ENCODE measurements at places on chromosomes 2 and 18.

DNA sequence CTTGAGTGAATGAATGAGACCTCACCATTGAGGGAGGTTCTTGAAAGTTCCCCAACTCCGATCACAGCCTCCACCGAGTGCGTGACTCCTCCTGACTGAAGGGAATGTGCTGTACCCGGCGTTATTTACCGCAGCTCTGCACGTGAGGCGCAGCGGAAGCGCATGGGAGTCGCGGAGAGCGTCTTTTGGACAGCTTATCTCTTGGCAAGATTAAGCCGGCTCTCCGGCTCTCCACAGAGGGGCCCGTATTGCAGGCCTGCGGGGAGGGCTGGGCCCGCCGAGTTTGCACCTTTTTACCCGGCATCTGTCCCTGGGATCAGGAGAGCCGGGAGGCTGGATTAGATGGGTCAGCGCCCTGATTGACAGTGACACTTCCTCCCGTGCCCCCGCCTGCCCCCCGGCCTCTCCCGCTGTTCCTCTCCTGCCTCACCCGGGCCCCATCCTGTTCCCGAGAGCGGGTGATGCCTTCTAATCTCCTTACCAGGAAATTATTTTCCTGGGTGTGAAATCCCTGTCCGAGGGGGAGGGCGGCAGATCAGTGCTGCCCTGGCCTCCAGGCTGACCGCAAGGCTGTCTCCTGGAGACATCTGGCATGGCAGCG lies 176.3 kb downstream of the INHBB start:
- no peak for DNase-seq

- DNase-seq = no peak
Measured at GRCh38 chr2:29202819-29203495, 87.7 kb downstream of the CLIP4 start.

- DNase-seq = no peak
Measured at GRCh38 chr2:53969285-53969967, 1.4 kb downstream of the PSME4 start.

GRCh38 chr18:43277164-43277600 lies at the start of gene SYT4:
Gene SYT4, minus strand, starts transcription at chr18:43277490. Its CDS starts 209 bp downstream, at chr18:43277281.
- DNase-seq = no peak

- no peak for DNase-seq
Measured at GRCh38 chr2:29382486-29382885, 267.3 kb downstream of the CLIP4 start.

- no peak for DNase-seq
Measured at GRCh38 chr2:3142210-3142609, 235.4 kb downstream of the EIPR1 start.

- no peak for DNase-seq
Measured at GRCh38 chr18:3998698-3999333, 456.3 kb downstream of the DLGAP1 start.

- DNase-seq = no peak
Measured at GRCh38 chr2:151241224-151241623, 20.4 kb downstream of the RBM43 start.

GRCh38 chr2:168662651-168663208 lies 139.7 kb upstream of the NOSTRIN start:
- DNase-seq = no peak

DNA sequence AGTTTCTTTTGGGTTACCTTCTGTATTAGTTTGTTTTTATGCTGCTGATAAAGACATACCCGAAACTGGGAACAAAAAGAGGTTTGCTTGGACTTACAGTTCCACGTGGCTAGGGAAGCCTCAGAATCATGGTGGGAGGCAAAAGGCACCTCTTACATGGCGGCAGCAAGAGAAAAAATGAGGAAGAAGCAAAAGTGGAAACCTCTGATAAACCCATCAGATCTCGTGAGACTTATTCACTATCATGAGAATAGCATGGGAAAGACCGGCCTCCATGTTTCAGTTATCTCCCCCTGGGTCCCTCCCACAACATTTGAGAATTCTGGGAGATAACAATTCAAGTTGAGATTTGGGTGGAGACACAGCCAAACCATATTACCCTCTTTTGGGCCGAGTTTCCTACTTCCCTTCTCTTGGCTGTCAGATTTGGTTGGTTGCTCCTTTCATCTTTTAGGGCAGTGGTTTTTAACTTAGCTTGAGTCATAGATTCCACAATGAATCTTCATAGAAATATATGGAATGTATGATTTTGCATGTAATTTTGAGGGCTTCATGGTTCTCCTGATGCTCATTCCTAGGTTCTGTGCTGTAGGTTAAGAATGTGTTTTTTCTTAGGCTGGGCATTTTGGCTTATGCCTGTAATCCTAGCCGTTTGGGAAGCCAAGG lies 44.2 kb downstream of the CEP192 start:
- DNase-seq = no peak

DNA sequence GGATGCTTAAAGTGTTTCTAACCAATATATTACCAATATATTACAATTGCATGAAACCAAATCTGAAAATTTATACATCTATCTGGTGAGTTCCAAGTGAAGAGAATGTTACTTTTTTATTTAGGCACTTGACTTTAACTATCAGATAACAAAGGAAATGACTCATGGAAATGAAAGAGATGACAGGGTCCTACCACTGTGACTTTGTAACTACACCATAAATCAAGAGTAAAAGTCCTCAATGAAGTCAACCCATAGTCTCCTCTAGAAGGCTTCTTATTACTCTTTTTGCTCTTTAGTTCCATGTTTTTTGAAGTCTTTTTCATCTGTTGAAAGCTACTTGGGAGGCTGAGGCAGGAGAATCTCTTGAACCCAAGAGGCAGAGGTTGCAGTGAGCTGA lies 545.0 kb upstream of the PIK3C3 start:
- DNase-seq = no peak

DNA sequence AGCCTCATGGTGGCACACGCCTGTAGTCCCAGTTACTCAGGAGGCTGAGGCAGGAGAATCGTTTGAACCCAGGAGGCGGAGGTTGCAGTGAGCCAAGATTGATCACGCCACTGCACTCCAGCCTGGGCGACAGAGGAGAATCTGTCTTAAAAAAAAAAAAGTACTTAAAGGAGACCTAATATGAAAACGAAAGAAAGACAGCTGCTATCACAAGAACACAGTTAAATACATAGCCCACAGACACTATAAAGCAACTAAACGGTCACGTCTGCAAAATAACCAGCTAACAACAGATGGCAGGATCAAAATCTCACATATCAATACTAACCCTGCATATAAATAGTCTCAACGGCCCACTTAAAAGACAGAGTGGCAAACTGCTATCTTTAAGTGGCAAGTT lies 43.9 kb upstream of the TACR1 start:
- no peak for DNase-seq

- DNase-seq = no peak
Measured at GRCh38 chr2:206986943-206987342, 47.6 kb downstream of the CPO start.

- DNase-seq = no peak
Measured at GRCh38 chr2:182291296-182291695, 135.5 kb downstream of the PDE1A start.

GRCh38 chr18:32264401-32264800 lies 74.6 kb downstream of the MEP1B start:
- no peak for DNase-seq

DNA sequence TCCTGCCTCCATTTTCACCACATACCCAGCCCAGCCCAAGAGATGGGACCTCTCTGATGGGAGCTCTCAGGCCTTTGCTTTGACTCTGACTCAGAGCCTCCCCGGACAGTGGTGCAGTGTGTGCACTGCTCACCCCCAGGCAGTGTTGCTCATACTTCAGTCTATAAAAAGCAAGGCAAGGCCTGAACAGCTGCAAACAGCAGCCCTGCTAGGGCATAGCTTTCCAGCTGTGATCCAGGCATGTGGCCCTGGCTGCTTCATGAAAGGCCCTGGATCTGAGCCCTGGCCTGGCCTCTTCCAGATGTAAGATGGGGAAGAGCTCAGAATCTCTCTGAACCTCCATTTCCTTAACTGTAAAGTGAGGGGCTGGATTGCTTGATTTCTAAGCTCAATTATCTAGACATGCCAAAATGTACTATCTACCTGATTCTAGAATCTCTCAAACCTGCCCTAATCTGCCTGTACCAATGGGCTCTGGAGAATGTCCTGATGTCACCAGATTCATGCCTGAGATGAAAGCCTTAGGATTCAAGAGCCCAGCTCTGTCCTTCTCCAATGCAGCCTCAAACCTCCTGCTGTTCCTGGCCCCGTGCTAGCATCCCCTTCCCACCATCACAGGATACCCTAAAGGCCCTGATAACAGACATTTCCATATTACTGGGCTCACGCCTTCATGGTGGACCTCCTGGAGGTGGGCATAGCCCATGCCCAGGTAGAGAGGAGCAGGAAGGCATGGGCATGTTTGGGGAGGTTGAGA lies 206.9 kb downstream of the ARL4C start:
- DNase-seq = peak; percentile 70

- no peak for DNase-seq
Measured at GRCh38 chr2:119697290-119698020, 18.5 kb downstream of the TMEM177 start.

DNA sequence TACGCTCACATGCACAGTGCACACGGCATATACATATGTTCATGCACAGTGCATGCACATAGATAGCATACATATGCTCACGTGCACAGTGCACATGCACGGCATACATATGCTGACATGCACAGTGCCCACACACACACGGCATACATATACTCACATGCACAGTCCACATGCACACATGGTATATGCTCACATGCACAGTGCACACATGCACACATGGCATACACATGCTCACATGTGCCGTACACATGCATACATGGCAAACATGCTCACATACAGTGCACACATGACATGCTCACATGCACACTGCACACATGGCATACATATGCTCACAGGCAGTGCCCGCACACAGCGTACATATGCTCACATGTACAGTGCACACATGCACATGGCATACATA lies 97.7 kb upstream of the CTDP1 start:
- DNase-seq = no peak

DNA sequence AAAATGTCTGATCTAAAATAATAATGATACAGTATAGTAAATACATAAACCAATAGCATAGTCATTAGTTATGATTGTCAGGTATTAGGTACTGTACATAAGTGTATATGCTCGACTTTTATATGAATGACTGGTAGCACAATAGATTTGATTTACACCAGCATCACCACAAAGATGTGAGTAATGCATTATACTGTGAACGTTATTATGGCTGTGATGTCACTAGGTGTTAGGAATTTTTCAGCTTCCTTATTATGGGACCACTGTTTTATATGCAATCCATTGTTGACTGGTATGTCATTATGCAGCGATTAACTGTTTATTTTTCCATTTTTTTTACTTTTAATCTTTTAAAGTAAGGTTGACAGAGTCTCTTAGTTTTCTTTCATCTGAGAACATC lies 23.7 kb downstream of the ATP9B start:
- DNase-seq = no peak

GRCh38 chr2:11995456-11995855 lies 249.0 kb downstream of the LPIN1 start:
- DNase-seq = no peak

Data from stimulated activated effector memory CD8-positive, alpha-beta T cell treated with anti-CD3 and anti-CD28 coated beads, Interleukin-12 subunit alpha, Interleukin-12 subunit beta, amount 100 ng/mL, for 72 hours (primary cell).